ENCODE measurements at places on chromosomes 2 and 18.

DNA sequence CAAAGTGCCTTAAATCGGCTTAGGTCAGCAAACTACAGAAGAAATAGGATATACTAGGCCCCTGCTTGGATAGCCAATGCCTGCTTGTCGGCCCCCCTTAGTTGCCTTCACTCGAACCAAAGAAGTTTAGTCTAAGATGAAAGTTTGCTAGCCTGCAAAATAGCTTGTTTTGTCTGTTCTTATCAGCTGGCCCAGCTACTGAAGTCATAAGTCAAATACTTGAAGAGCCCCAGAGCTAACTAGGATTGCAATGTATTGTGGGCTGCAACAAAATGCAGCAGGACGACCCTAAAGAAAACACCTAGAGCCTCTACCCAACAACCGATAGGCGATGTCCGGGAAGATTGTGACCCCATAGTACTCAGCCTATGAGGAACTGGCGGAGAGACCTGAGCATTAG, 183.5 kb upstream of the HS6ST1 start:
- DNase-seq = no peak

DNA sequence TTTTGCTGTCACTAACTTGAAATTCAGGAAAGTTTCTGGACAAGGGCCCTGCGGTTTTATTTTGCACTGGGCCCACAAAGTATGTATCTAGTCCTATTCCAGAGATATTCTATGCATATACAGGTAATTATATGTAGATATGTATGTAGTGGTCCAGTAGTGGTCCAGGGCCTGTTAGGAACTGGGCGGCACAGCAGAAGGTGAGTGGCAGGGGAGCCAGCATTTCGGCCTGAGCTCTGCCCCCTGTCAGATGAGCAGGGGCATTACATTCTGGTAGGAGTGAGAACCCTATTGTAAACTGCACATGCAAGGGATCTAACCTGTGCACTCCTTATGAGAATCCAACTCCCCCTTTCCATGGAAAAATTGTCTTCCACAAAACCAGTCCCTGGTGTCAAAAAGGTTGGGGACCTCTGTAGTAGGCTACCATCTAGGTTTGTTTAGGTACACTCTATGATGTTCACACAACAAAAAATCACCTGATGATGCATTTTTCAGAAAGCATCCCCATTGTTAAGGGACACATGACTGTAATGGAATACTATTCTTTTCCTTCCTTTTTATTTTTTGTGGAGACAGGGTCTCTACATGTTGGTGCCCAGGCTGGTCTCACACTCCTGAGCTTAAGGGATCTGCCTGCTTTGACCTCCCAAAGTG, 2.8 kb upstream of the PPP4R3B start:
- DNase-seq = peak; percentile 28

- no peak for DNase-seq
Observed at GRCh38 chr2:127397568-127398238, 9.9 kb upstream of the MAP3K2 start.

GRCh38 chr2:108288534-108289106, at the start of gene SULT1C2:
Gene SULT1C2, plus strand, starts transcription at chr2:108288895. Its CDS starts 4,773 bp downstream, at chr2:108293668.
- no peak for DNase-seq

- DNase-seq = no peak
Observed at GRCh38 chr2:232569541-232569940, 19.1 kb downstream of the EIF4E2 start.

- no peak for DNase-seq
Observed at GRCh38 chr18:67651438-67651837, 134.9 kb upstream of the DSEL start.

- DNase-seq = no peak
Observed at GRCh38 chr18:26721854-26722564, 143.5 kb downstream of the AQP4 start.

DNA sequence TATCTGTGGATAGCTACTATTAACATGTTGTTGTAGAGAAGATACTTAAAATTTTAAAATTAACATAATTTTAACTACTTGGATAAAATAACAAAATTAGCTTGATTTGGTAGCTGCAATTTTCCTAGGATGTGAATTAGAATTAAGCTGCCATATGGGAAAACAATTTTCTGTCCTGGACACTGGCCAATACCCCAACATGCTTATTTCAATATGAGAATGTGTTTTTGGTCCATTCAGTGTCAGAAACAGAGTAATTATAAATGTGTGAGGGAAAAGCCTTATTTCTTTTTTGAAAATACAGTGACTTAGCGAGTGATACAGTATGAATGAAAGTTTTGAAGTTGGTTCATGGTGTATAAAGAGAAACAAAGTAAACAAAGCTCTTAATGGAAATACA, 948.3 kb upstream of the GYPC start:
- DNase-seq = no peak

DNA sequence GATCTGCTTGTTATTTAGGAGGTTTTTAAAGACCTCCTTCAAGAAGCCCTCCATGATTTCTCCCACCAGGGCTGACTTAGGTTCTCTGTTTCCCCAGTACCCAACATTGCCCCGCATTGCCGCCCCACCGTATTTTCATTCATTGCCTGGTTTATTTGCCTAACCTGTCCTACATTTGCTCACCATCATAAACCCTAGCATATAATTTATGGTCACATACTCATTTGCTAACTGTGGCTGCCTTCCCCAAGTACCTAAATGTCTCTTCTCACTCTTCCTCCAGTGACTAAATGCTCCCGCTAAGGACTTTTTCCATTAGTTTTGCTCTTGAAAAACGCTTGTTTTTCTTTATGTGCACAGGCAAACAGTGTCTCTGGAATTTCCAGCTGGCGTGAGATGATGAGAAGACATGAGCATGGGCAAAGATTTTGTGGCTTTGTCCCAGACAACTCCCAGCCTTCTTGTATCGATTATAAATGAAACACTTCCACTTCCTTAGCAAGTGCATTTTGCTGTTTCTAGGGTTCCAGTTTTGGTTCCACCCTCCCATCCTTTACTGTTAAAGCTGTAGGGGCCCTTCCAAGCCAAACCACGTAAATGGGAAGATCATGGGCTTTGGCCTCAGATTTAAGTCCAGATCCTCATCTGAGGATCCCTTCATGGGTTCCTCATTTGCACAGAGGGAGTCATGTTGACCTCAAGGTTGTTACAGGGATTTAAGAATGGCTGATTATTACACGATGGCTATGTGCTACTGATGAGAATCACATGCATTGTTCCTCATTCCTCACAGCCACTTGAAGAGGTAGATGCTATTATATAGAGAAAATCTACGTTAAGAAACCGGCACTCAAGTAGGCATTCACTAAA, 21.0 kb upstream of the ARMC9 start:
- no peak for DNase-seq

- peak; percentile 4 for DNase-seq
Observed at GRCh38 chr18:68034296-68034695, 517.8 kb upstream of the DSEL start.

- peak; percentile 66 for DNase-seq
Observed at GRCh38 chr2:23312996-23313606, 71.9 kb upstream of the KLHL29 start.

DNA sequence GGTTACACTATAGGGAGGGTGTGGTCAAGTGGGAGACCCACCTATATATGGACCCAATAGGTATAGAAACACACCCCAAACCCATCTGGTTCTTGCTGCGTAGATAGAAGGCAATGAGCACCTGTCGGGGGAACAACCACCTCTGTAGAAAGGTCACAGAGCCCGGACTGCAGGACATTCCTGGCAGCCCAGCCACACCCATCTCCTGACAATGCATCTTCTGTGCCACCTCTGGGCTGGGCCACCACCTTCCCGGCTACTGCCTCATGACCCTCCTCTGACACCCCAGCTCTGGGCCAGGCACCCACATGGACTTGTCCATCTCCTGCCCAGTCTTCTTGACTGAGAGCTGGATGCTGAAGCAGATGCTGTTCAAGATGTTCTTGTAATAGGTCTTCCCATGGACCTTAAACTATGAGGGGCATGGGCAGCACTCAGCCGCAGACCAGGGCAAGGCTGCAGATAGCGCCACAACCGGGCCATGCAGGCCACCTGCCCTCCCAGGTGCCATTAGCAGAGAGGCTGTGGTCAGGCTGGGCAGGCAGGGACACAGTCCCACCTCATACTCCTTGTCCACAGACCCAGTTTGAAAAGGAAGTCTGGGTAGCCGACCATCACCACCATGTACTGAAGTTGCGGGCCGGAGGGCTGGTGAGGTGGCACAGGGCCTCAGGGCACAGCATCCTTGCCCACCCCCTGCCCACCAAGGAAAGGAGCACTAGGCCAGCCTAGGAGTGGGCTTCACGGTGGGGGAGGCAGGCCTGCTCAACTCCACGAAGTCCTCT, 9.3 kb downstream of the ALPG start:
- DNase-seq = peak; percentile 8

- no peak for DNase-seq
Observed at GRCh38 chr2:13158466-13158865, 441.7 kb downstream of the TRIB2 start.

- peak; percentile 55 for DNase-seq
Observed at GRCh38 chr2:30979822-30980245, 158.4 kb downstream of the GALNT14 start.

GRCh38 chr2:24085200-24085489, 511 bp upstream of the TP53I3 start:
- no peak for DNase-seq

- no peak for DNase-seq
Observed at GRCh38 chr18:11668441-11669169, 20.5 kb upstream of the GNAL start.

DNA sequence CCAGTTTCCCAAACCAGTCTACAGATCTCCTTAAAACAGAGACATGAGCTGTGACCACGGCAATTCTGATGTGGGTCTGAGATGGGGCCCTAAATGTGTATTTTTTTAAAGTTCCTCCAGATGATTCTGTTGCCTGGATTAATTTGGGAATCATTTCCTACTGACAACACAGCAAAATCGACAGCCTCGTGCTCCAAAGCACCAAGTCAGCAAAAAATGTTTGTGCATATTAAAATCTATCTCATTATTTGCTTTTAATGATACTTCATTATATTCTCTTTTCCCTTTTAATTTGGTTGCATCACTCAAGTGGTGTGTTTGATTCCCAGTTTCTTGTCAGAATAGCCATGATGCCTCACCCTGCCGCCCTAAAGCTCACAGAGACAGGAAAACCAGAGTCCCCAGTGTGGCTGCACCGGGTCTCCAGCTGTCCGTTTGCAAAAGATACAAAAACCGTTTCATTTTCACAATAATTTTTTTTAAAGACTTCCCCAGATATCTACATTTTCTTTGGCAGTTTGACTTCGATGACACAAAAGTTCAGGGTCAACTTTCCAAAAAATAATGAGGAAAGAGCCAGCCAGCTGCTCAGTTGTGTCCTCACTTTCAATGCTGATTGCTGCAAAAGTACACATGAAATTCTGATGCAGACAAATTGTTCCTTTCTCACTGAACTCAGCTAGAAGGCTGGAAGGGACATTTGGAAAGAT, 443.2 kb upstream of the ID2 start:
- DNase-seq = no peak

- peak; percentile 19 for DNase-seq
Observed at GRCh38 chr2:129904532-129905446, 74.7 kb upstream of the RAB6C start.

DNA sequence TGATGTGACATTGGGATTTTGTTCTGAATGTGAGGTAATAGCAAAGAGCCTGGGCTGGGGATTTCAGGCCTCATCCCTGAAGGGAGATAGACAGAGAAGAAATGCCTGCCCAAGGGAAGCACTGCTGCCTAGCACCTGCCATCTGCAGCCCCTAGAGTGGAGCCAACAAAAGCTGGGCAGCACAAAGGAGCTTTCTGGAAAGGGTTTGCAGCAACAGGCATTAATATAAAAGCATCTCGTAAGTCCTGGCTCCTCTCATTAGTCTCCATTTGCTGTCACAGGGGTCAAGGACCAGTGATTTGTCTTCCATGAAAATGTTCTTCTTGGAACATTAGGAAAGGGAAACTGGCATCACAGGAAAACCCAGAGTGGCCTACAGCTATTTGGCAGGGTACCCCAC, 157.2 kb upstream of the SLC14A2 start:
- no peak for DNase-seq

- DNase-seq = no peak
Observed at GRCh38 chr2:130882111-130882690, 45.5 kb downstream of the ARHGEF4 start.

DNA sequence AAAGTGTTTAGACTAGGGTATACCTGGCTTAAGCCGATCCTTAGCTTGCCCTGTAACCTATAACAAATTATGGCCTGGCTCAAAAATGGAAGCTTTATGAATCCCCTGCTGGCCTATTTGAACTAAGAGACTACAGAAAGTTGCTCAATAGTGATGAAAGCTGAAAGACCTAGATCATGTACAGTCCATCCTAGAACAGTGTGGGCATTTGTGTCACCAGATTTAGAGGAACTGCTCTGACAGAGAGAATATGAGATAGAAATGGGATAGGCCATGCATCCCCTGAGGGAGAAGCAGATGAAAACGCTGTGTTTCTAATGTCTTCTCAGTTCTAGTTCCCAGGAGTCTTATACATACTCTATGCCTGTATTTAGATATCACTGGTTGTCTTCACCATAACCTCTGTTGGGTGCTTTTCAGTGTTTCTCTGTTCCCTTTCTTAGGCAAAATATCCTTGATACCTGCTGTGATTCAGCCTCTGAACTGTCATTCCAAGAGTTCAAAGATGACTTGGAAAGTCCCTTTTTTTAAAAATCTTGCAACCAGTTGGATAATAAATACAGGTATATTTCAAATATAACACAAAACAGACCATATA, 246.9 kb upstream of the SLC39A10 start:
- DNase-seq = no peak

DNA sequence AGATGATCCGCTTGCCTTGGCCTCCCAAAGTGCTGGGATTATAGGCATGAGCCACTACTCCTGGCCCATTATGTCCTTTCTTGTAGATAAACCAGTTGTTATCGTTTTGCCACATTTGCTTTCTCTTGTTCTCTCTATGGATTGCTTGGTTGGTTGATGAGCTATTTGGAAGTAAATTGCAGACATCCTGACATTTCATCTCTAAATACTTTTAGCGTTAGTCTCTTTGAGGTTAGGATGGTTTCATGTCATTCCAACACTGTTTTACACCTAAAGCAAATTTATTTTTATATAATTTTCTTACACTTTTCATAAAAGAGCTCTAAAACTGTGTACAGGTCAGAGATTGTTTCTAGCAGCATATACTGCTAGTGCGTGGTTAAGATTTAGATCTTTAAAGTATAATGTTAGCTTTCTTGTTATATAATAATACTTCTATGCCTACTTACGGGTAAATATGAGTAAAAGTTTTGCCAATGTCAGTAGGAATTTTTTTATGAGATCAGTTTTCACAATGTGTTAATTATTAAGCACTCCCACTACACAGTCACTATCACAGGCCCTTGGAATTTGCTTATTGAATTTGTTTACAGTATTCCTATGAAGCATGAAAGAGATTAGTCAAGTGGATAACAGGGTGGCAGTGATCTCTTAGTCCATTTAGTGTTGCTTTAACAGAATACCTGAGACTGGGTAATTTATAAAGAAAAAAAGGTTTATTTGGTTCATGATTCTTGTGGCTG, 10.3 kb downstream of the POLI start:
- DNase-seq = no peak

- DNase-seq = no peak
Observed at GRCh38 chr2:201513271-201513670, 61.7 kb downstream of the STRADB start.

GRCh38 chr2:137873536-137874244, 90.6 kb upstream of the HNMT start:
- no peak for DNase-seq

- DNase-seq = no peak
Observed at GRCh38 chr18:79983793-79984192, 4.6 kb downstream of the TXNL4A start.

GRCh38 chr2:186641132-186641806, 51.4 kb downstream of the ITGAV start:
- no peak for DNase-seq

GRCh38 chr2:104429639-104430358, 424.1 kb upstream of the POU3F3 start:
- DNase-seq = no peak

- DNase-seq = no peak
Observed at GRCh38 chr2:60066096-60066839, 487.2 kb downstream of the BCL11A start.
